SJCRH30 (cell line): ENCODE measurements at places on chromosomes 2 and 18. TPM values are rescaled to one million over a fixed set of nuclear protein-coding genes. Genes with fewer than 3 reads are reported as not detected.

POTEC gene
- total RNA-seq = not detected in 2 replicates

ACOXL gene
- not detected in 2 replicates for total RNA-seq

UGT1A10 gene
- total RNA-seq = not detected in 2 replicates

LANCL1 gene
- 38.2 and 42.9 TPM in 2 replicates for total RNA-seq

CCBE1 gene
- not detected in 2 replicates for total RNA-seq

DIPK1C gene
- not detected in 2 replicates for total RNA-seq

FAM110C gene
- total RNA-seq = not detected in 2 replicates

CCDC68 gene
- 0.36 TPM in 1 of 2 replicates, not detected in the other for total RNA-seq

TXNDC2 gene
- 0.06 and 0.08 TPM in 2 replicates for total RNA-seq

ABCG5 gene
- total RNA-seq = not detected in 2 replicates

TMEM87B gene
- 6.9 and 9.1 TPM in 2 replicates for total RNA-seq

C2orf80 gene
- total RNA-seq = not detected in 2 replicates
